ENCODE measurements at places on chromosomes 6 and 20.

DNA sequence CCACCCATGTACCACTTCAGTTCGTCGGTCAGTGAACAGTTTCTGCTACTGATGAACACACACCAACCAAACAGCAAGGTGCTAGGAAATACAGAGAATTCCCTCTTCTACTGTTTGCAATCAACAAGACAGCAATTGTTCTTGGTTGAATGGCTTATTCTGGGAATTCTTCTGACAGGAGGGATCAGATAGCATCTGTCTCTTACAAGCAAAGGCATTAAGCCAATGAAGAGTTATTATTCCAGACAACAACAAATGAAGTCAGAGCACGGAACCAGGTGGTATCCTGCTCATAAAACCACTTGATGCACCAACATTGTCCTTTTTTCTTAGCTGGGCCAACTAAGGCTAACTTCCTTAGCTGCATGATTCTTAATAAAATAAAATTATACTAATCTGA lies 37.8 kb downstream of the PTPRK start:
- DNase-seq = no peak

- DNase-seq = no peak
Observed at GRCh38 chr6:124679387-124679786, 282.9 kb upstream of the RNF217 start.

- no peak for DNase-seq
Observed at GRCh38 chr6:86459978-86460377, 477.4 kb upstream of the HTR1E start.

DNA sequence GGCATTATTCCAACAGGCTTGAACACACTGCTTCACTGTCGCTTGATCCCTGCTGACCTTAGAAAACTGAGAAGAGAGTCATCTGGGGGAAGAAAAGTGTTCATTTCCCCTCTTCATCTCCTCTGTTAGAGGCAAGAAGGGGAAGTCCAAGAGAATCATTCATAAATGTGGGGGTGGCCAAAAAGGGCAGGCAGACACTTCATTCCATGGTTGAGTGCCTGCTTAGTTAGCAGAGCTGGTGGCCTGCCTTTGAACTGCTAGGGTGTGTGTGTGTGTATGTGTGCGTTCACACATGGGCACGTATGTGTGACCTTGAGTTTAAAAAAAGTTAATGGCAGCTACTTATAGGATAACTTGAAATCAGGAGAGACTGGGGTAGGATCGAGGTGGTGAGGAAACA lies 39.4 kb upstream of the RFPL4B start:
- no peak for DNase-seq

- no peak for DNase-seq
Observed at GRCh38 chr6:31776485-31776988, 591 bp downstream of the VWA7 start.

DNA sequence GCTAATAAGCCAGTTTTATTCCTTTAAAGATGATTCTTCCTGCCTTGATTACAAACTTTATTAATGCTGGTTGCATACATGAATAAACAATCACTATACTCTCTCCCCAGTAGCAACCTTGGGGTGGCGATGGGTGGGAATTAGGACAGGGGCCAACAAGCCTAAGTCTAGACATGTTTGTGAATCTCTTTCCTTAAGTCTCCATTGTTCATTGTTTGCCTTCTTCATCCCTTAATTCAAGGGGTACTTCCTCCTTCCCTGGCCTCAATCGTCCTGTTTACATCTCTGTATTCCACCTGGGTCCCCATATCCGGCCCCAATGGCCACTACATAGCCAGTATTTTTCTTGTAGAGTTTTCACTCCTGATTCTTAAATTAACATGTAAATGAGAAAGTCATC lies 66.0 kb downstream of the ARHGAP18 start:
- no peak for DNase-seq

DNA sequence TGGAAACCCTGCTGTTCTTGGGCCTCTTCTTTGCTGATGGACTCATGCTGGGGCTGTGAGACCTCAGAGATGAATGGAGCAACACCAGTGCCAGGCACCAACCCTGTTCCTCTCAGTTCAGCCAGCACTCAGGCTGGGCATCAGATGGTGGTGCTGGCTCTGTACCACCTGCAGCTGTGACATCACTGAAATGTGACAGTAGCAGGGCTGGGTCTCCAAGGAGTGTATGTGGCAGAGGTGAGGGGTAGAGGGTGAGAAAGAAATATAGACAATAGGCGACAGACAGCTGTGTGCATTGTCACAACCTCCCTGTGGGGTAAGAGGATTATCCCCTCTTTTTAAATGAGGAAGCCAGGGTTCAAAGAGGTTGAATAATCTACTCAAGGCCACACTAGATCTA lies at the start of gene TP53TG5:
TSS of gene TP53TG5 (minus strand) at position 135 of the 400 bp plus-strand sequence. CDS start at position 46, 89 bp downstream.
- no peak for DNase-seq

- no peak for DNase-seq
Observed at GRCh38 chr6:134447423-134447822, 129.5 kb upstream of the SGK1 start.

DNA sequence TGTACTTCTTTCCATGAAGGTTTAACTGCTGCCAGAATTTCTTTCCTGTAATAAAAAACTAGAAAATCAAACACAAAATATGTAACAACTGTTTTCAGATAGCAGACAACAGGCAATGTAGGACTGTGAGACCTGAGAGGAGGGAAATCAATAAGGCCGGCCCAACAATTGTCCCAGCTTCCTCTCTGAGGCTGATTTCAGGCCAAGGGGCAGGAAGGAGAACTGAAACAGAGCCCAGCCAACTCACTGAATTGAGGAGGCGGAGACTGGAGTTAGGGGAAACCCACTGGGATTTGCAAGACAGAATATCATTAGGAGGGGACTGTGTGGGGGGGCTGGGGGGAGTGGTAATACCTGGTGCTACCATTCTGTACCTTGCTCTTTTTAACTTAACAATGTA lies 42.2 kb downstream of the FLRT3 start:
- no peak for DNase-seq

DNA sequence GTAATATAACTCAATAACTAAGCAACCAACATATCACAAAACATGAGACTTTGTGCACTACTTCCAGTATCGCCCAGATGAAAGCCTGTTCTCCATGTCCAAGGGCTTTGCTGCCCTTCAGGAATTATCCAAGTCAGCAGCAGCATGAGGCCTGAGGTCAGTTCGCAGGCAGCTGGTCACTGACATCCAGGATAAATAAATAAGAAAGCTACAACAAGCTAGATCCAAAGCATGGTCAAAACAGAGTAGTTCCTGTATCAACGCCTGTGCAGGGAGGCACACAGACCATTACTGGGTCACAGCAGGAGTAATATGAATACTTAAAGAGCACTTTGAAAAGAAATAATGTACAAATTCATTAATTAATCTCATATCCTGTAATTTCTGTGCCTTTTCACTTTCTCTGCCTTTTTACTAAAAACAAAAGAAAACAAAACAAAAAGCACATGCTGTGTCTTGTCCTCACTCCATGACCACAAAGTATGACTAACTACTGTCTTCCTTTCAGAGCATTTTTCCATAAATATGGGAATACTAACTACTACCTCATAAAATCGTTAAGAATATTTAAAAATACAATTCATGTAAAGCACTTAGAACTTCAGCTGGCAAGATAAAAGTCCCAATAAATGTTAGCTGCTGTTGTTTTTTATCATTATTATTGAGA lies 374.9 kb upstream of the IRAK1BP1 start:
- no peak for DNase-seq

DNA sequence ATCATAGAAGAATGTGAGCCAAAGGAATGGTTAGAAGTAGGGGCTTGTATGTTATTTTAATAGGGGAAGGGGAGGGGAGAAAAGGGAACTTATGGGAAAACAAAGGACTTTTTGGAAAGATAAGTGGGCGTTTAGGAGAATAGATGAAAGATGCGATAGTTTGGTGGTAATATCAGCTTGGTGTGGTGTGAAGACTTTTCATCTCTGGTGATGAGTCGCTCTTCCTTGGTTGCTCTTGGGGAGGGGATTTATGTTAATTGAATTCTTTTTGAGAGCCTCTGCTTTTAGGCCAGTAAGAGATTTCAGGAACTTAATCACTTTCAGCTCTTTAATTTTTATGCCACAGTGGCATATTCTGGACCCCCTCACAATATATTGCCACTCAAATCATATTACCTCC lies 10.8 kb downstream of the HECA start:
- DNase-seq = no peak

- DNase-seq = no peak
Observed at GRCh38 chr20:13770141-13770540, 14.6 kb downstream of the ESF1 start.
